Stomach (tissue), 19 donors: ENCODE measurements at places on chromosomes 2 and 18. TPM values are rescaled to one million over a fixed set of nuclear protein-coding genes. Genes with fewer than 3 reads are reported as not detected.

Gene ALK
- polyA plus RNA-seq: not detected

Gene RAB11FIP5
- 7.0 TPM for polyA plus RNA-seq

Gene OXER1
- polyA plus RNA-seq: 0.46 TPM

Gene CASP8
- polyA plus RNA-seq: 11.3 TPM

Gene PLCD4
- polyA plus RNA-seq: 6.8 TPM

Gene DAW1
- polyA plus RNA-seq: not detected

Gene CCL20
- polyA plus RNA-seq: 8.6 TPM

Gene GPC1
- 6.3 TPM for polyA plus RNA-seq

Gene RFTN2
- 0.65 TPM for polyA plus RNA-seq

Gene SERPINB12
- not detected for polyA plus RNA-seq

Gene EMX1
- polyA plus RNA-seq: 0.18 TPM

Gene USP37
- 1.8 TPM for polyA plus RNA-seq

Gene PDCL3
- 23.7 TPM for polyA plus RNA-seq

Gene BMP10
- not detected for polyA plus RNA-seq

Gene RAPH1
- 3.5 TPM for polyA plus RNA-seq

Gene BOK
- 21.6 TPM for polyA plus RNA-seq

Gene CROCC2
- not detected for polyA plus RNA-seq

Gene MAT2A
- polyA plus RNA-seq: 73.3 TPM

Gene PKP4
- polyA plus RNA-seq: 24.6 TPM

Gene EVX2
- not detected for polyA plus RNA-seq

Gene RGPD8
- 0.31 TPM for polyA plus RNA-seq

Gene SERPINB7
- polyA plus RNA-seq: 5.2 TPM

Gene HRH4
- not detected for polyA plus RNA-seq

Gene CCDC74A
- polyA plus RNA-seq: 6.0 TPM

Gene MC2R
- polyA plus RNA-seq: not detected

Gene CCT7
- 159 TPM for polyA plus RNA-seq

Gene VIT
- 0.31 TPM for polyA plus RNA-seq

Gene FNDC4
- polyA plus RNA-seq: 15.1 TPM
